Stomach (tissue), 19 donors: ENCODE measurements at places on chromosomes 4 and X. TPM values are rescaled to one million over a fixed set of nuclear protein-coding genes. Genes with fewer than 3 reads are reported as not detected.

GRCh38 chr4:6633091-6633906 lies 7.2 kb upstream of the MRFAP1 start:
- H3K4me1 ChIP-seq = no peaks in the 10 kb centered on the region
- H3K27ac ChIP-seq = no peak overlapping the region
- no peak for DNase-seq

GRCh38 chr4:6942238-6942800 lies 32.7 kb downstream of the TBC1D14 start:
- no peaks in the 10 kb centered on the region for H3K27me3 ChIP-seq
- H3K27ac ChIP-seq = peak overlapping the region; percentile 84
- H3K4me3 ChIP-seq = no peak overlapping the region
- peaks cover 82% of the 10 kb centered on the region for H3K4me1 ChIP-seq
- DNase-seq = no peak

DNA sequence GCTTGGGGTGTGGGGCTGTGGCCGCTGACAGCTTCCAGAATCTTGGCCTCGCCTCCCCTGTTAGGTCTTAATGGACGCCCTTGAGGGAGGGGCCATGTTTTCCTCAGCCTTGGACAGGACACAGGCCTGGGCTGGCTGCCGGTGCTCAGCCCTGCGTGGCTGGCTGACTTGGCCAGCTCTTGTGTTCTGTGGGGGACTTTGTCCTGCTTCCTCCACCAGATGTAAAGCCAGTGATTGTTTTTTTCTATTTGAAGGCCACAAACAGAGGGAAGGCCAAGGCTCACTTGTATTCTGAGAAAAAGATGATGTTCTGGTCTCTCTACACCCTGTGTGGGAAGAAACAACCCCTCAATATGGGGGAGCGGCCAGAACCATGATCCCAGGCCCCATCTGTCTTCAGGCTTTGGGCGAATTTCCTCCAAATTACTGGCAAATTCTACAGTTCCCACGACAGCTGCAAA lies 71.3 kb downstream of the HTRA3 start:
- peaks cover 14% of the 10 kb centered on the region for H3K4me1 ChIP-seq
- no peaks in the 10 kb centered on the region for H3K36me3 ChIP-seq
- H3K27me3 ChIP-seq = no peaks in the 10 kb centered on the region
- H3K27ac ChIP-seq = no peak overlapping the region

- H3K27ac ChIP-seq = no peak overlapping the region
- no peaks in the 10 kb centered on the region for H3K36me3 ChIP-seq
- no peaks in the 10 kb centered on the region for H3K4me1 ChIP-seq
- DNase-seq = no peak
These were observed 236.4 kb downstream of the ZC4H2 start for GRCh38 chrX:64739792-64740378.

DNA sequence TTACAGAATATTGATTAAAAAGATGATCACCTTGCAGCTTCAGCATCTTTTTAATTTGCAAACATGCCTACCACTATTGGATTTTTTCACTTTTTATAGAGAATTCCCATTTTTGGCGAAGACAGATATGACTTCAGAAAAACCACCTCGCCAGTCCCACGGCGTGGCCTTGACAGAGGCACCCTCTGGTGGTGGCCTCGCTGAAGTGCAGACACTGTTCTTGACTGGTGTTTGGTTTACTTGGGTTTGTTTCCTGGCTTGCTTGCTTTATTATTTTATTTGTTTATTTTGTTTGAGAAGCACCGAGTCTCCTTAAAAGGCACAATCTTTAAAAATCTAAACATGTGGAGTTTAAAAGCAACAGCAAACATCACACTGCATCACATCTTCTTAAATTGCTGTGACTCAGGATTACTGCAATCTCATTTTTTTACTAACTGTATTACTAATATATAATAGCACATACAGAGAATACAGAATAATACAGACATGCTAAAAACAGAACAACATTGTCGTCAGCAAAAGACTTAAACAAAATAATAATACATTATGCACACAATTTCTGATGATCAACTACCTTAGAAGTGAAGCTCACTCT lies 13.1 kb upstream of the AMTN start:
- no peaks in the 10 kb centered on the region for H3K27me3 ChIP-seq
- H3K27ac ChIP-seq = no peak overlapping the region
- DNase-seq = peak; percentile 77
- no peaks in the 10 kb centered on the region for H3K4me1 ChIP-seq

- H3K27ac ChIP-seq = peak overlapping the region; percentile 36
- no peak overlapping the region for H3K4me3 ChIP-seq
- H3K4me1 ChIP-seq = peaks cover 60% of the 10 kb centered on the region
- H3K36me3 ChIP-seq = peaks cover 22% of the 10 kb centered on the region
- H3K27me3 ChIP-seq = no peaks in the 10 kb centered on the region
- DNase-seq = no peak
These were observed 41.3 kb downstream of the HTT start for GRCh38 chr4:3115637-3116270.

- no peak for DNase-seq
- H3K4me3 ChIP-seq = no peak overlapping the region
- H3K27me3 ChIP-seq = no peaks in the 10 kb centered on the region
- no peaks in the 10 kb centered on the region for H3K36me3 ChIP-seq
- no peaks in the 10 kb centered on the region for H3K4me1 ChIP-seq
These were observed 714.5 kb downstream of the CCSER1 start for GRCh38 chr4:90841676-90842075.

DNA sequence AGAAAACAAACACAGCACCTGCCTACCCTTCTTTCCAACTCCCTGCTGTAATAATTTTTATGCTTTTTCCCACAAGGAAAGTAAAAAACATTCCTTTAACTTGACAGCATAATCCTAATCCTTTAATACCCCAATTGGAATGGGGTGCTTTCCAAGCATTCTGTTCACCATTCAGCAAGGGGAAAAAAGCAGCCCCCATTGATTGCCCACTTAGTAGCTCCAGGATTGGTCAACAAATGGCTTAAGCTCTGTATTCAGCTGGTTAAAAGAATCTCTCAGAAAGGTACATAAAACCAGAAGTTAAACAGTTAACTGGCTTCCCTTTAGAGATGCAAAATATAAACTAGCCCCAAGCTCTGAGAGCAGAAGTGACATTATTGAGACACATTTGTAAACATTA lies 194.8 kb upstream of the ATOH1 start:
- H3K4me3 ChIP-seq = no peak overlapping the region
- H3K4me1 ChIP-seq = no peaks in the 10 kb centered on the region
- H3K27ac ChIP-seq = no peak overlapping the region
- no peaks in the 10 kb centered on the region for H3K27me3 ChIP-seq

The TIGD4 gene
- total RNA-seq = not detected

The TEX11 gene
- total RNA-seq = not detected
